ENCODE measurements at places on chromosomes 5 and 9.

- DNase-seq, result no peak
These were observed 92.1 kb upstream of the MAP1B start for GRCh38 chr5:72015103-72015548.

- DNase-seq, result no peak
These were observed 198.4 kb upstream of the MEF2C start for GRCh38 chr5:89081360-89081759.

DNA sequence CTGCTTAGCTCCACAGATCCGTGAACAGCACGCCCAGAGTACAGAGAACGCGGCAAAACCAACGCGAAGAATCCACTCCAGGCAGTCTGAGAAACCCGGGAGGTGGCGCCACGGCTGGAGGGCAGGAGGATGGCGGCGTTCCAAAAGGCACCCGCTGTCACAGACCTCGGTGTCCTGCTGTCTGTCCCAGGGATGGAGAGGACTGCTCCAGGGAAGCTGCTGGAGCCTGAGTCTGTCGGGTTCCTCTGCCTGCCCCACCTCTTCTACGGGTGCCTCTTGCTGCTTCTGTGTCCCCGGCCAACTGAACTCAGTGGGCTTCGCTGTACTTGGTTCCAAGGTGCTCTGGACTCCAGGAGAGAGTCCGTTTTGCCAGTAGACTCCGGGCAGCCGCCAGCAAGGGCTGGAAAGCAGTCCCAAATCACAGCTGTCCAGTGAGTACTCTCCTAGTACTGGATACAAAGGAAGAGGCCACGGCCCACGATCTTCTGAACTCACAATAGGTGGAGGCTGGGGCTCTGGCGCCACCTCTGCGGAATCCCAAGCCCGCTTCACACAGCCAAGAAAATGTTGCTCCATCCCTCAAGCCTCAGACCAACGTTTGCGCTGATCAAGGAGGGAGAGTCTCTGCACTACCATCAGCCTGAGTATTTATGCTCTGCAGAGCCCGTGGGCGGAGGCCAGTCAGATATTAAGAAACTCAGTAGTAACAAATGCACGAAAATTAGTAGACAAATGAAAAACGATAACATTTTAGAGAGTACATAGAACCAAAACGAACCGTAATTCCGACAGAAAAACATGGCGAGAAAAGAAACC is 440 bp downstream of the ANXA2R start:
- DNase-seq, result peak; percentile 77

GRCh38 chr5:159422361-159422760 is 92.1 kb upstream of the IL12B start:
- DNase-seq, result no peak

GRCh38 chr5:111927191-111927590 is 170.2 kb upstream of the NREP start:
- no peak for DNase-seq

DNA sequence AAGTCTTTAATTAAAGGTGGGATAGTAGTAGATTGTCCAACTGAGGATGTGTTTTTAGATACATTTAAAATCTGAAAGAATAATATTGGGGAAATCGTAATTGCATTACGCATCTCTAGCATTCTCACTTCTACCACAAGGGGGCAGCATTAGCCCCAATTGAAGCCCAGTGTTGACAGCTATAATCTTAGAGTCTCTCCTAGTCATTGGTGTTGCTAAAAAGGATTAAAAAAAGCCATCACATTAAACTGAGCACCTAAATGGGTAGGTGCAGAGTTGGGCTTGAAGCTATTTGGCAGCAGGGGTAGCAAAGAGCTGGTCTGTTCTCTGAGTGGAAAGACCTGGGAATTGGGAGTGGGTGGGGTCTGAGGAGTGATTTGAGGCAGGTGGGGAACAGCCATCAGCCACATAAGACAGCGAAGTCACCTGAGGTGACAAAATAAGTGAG is 177.2 kb downstream of the OSTF1 start:
- DNase-seq, result peak; percentile 53

DNA sequence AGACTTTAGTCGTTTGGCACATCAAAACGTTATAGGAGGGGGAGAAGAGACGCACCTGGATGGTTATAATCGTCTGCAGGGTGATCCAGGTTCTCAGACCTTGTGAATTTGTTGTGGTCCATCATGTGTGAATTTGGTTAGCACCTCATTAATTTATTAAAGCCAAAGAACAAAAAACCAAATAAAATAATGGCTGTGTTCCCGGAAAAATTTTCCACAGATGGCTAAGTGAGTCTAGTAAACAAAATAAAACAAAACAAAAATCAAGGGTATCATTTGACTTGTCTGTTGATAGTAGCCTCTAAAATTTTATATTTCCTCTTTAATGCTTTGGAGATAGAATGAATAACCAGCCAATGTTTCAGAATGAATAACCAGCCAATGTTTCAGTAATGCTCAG is 119.7 kb downstream of the ACTBL2 start:
- DNase-seq, result no peak

GRCh38 chr5:110853267-110853666 is 114.5 kb downstream of the SLC25A46 start:
- DNase-seq, result no peak

GRCh38 chr5:81164476-81164875 is 68.6 kb upstream of the CKMT2 start:
- no peak for DNase-seq
